Activated CD4-positive, alpha-beta T cell treated with anti-CD3 and anti-CD28 coated beads for 36 hours (primary cell): ENCODE measurements at places on chromosomes 6 and 20. TPM values are rescaled to one million over a fixed set of nuclear protein-coding genes. Genes with fewer than 3 reads are reported as not detected.

MUC22 gene
- not detected for total RNA-seq

TSPYL1 gene
- 37.5 TPM for total RNA-seq

FOXS1 gene
- total RNA-seq, result not detected

LIME1 gene
- 7.3 TPM for total RNA-seq

GRCh38 chr6:157907651-157908050, 74.0 kb upstream of the SYNJ2 start:
- peaks cover 66% of the 10 kb centered on the region for H3K36me3 ChIP-seq
- peaks cover 23% of the 10 kb centered on the region for H3K4me1 ChIP-seq
- H3K4me3 ChIP-seq, result no peak overlapping the region
- no peaks in the 10 kb centered on the region for H3K27me3 ChIP-seq
- no peak overlapping the region for H3K27ac ChIP-seq

DNA sequence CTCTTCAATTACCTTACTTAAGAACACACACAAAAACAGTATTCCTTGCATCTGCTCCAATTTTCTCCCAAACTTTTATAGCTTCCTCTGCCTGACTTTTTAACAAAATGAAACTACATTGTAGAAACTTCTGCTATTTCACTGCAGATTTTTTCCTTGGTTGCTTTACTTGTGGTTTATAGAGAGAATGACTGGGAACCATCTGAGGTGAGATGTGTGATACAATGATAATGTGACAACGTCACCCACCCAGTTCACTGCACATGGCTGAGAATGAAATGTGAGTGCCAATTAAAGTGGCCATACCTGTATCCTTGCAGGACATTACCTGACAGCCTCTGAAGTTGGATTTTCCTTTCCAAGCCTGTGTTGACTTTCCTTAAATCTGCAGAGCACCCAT, 258.4 kb downstream of the CD83 start:
- DNase-seq, result peak; percentile 23
- H3K27me3 ChIP-seq, result peaks cover 5% of the 10 kb centered on the region
- no peak overlapping the region for H3K27ac ChIP-seq
- no peak overlapping the region for H3K4me3 ChIP-seq

DNA sequence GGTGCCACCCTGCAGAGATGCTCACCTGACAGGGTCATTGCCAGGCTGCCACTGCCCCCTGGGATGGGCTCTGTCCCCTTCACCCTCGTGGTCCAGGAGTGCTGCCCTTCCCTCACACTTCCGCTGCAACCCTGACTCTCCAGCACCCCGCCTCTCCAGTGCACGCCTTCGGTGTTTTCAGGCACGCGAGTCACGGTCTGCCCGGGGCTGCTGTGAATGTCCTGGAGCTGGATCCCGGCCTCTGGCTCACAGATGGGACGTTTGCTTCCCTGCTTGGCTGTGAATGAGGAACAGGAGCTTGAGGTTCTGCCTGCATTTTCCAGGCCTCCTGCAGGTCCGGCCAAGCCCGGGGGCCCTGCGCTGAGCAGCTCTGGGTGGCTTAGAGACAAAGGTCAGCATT, 343.4 kb downstream of the SMOC2 start:
- H3K36me3 ChIP-seq, result no peaks in the 10 kb centered on the region
- H3K27ac ChIP-seq, result no peak overlapping the region
- H3K4me1 ChIP-seq, result no peaks in the 10 kb centered on the region
- DNase-seq, result no peak
- no peak overlapping the region for H3K4me3 ChIP-seq

- H3K27ac ChIP-seq, result peak overlapping the region; percentile 97
- DNase-seq, result peak; percentile 71
- H3K4me1 ChIP-seq, result peaks cover 95% of the 10 kb centered on the region
- no peaks in the 10 kb centered on the region for H3K27me3 ChIP-seq
- peak overlapping the region; percentile 58 for H3K4me3 ChIP-seq
Measured at GRCh38 chr6:490251-491037, 98.9 kb downstream of the IRF4 start.

DNA sequence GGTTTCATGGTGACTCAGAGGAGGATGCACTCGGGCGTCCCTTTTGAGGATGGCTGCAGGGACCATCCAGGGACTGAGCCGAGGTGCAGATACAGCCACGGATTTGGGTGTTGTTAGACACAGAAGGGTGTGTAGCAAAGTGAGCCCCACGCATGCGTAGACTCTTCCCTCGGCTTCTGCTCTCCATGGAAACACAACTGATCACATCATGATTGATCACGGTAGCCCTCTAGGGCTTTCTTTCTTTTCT, 606 bp upstream of the ULBP1 start:
- peaks cover 22% of the 10 kb centered on the region for H3K4me1 ChIP-seq
- peak overlapping the region; percentile 77 for H3K4me3 ChIP-seq
- H3K36me3 ChIP-seq, result no peaks in the 10 kb centered on the region
- peak; percentile 78 for DNase-seq
- H3K27ac ChIP-seq, result peak overlapping the region; percentile 91
